Activated CD8-positive, alpha-beta T cell treated with anti-CD3 and anti-CD28 coated beads for 36 hours (primary cell): ENCODE measurements at places on chromosomes 5 and 9. TPM values are rescaled to one million over a fixed set of nuclear protein-coding genes. Genes with fewer than 3 reads are reported as not detected.

GRCh38 chr5:57267805-57268204 lies 93.9 kb downstream of the GPBP1 start:
- DNase-seq: no peak

The PCDHA9 gene
- not detected for total RNA-seq

- DNase-seq: no peak
These were observed 51.2 kb downstream of the DIAPH1 start for GRCh38 chr5:141567513-141568117.

DNA sequence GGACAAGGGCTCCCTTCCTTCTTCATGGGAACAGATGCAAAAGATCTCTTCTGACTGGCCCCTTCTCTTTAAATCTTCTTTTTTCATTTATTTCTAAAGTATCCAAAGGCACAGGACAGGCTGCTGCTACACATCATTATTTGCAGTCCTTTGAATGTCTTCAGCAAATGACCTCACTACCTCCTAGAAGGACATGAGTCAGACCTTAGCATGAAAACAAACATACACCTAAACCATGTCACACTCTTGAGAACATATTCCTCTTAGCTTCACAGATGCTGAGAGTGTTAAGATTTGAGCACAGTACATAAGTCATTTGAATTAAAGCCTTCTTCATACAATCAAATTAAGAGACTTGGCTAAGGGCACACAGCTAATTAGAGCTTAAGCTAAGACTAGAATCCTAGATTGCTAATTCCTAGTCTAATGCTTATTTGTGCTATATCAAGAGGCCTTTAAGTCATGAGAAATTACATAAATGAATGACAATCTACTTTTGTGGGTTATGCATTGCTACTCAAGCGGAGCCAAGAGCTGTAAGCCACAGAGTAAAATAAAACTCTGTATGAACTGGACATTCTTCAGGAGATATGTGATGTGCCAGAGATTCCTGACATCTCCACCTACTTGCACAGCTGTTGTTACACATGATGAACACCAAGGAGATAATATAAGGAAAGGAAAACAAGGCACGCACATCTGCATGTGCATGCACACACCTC lies 109.1 kb upstream of the PTGER4 start:
- no peak for DNase-seq

The PCDHB11 gene
- total RNA-seq: not detected

The SEC61B gene
- 140 TPM for total RNA-seq

The MAP1B gene
- total RNA-seq: 0.25 TPM

- no peak for DNase-seq
These were observed 128.5 kb upstream of the IQGAP2 start for GRCh38 chr5:76274571-76274970.

GRCh38 chr5:89981878-89982773 lies 427.4 kb downstream of the CETN3 start:
- DNase-seq: no peak

DNA sequence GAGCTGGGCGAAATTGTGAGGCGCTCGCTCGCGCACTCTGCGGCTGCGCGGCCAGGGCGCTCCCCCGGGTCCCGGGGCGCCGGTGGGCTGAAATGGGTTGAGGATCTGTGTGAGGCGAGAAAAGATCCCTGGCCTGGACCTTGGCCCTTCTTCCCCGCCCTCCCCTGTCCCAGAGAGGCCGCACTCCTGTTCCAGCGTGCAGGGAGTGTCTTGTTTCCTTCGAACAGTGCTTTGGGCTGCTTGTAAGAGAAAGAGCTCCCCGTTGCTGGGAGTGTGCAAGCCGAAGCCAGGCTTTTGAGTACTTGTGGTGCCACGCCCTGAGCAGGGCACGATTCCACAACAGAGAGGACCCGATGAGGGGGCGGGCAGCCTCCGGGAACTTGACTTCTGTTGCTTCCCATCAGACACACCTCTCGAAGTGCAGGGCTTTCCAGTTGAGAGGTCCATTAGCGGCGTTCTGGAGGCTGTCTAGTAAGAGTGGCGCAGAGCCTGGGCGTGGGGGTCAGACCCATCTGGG lies 535 bp downstream of the DOLPP1 start:
- DNase-seq: peak; percentile 35

DNA sequence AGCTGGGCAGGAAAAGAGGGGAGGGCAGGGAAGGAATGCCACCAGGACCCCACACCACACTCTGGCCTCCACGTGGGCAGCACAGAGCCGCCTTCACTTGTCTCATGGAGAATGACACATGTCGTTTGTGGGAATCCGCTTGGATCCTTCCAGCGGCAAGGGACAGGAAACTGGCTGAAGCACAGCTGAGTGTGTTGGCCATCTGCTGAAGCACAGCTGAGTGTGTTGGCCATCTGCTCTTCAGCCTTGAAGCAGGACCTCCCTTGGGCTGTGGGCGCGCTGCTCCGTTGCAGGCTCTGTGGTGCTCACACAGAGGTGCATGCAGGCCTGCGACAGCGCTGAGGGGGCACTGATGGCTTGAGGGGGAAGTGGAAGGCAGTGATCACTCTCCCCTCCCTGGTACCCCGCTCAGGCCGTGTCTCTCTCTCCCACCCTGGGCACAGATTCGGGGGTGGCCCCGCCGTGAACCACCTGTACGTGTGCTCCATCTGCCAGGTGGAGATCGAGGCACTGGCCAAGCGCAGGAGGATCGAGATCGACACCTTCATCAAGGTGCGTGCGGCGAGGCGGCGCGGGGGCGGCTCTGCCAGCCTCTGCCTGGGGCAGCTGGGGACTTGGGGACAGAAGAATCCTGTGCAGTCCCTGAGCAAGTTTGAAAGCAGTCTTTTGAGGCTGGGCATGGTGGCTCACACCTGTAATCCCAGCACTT lies 40.6 kb downstream of the USP20 start:
- DNase-seq: no peak

The SRP19 gene
- 45.6 TPM for total RNA-seq

- DNase-seq: no peak
These were observed 1.4 kb downstream of the LRSAM1 start for GRCh38 chr9:127452691-127453090.

GRCh38 chr5:142627383-142628217 lies 58.3 kb downstream of the FGF1 start:
- DNase-seq: no peak

The SMIM33 gene
- 0.16 TPM for total RNA-seq

The SECISBP2 gene
- 42.5 TPM for total RNA-seq
